Mesendoderm (in vitro differentiated cells): ENCODE measurements at places on chromosomes 16 and 17.

- DNase-seq, result no peak
Observed at GRCh38 chr17:73933164-73933766, 270.2 kb upstream of the RPL38 start.

DNA sequence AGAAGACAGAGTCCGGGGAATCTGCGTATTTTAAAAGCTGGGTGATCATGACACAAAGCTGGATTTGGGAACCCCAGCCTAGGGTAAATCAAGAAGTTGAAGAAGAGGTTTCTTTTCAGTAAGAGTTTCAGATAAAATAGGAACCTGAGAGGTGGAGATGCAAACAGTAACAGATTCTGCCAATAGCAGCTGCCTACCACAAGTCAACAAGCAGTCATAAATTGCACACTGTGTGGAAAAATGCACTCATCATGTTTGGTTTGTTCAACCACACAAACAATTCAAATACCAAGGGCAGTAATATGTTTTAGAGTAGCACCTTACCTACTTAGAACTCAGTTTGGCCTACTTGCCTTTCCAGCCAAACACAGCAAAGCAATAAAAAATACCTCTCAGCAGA is 14.0 kb downstream of the MYO1D start:
- no peak for DNase-seq

DNA sequence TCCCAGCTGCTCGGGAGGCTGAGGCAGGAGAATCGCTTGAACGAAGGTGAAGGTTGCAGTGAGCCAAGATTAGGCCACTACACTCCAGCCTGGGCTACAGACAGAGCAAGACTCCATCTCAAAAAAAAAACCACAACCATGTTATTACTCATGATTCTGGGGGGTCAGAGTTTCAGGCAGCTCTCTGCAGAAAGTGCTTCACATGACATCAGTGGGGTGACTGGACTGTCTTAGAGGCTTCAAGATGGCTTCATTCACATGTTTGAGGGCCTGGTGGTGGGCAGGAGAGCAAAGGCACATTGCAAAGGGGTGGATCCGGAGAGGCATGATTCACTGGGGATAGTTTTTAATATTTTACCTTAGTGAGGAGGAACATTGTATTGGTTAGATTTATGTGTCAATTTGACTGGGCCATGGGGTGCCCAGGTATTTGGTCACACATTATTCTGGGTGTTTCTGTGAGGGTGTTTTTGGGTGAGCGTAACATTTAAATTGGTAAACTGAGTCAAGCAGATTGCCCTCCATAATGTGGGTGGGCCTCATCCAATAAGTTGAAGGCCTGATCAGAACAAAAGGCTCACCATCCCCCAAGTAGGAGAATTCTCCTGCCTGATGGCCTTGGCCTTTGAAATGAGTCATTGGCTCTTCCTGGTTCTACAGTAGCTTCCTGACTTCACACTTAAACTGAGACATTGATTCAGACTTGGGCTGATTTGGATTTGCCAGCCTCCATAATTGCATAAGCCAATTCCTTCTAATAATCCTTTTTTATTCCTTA is 109.8 kb downstream of the GOSR1 start:
- no peak for DNase-seq

DNA sequence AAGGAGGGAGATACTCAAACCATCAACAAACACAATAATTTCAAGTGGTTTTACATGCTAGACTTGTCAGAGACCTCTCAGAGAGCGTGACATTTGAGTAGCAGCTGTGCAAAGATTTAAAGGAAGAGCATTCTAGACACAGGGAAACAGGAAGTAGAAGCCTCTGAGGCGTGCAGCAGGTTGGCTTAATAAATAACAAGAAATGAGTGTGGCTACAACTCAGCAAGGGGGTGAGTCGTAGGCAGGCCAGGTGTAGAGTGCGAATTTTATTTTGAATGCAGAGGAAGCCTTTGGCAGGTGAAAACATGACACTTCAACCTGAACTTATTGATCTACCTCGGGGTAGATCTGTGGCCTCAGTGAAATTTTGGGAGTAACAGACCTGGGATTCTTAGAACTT is 73.2 kb upstream of the MRTFB start:
- no peak for DNase-seq

GRCh38 chr16:4826980-4827379 is 20.1 kb downstream of the GLYR1 start:
- DNase-seq, result no peak
